ENCODE measurements at places on chromosomes 3 and 15.

- DNase-seq, result no peak
Measured at GRCh38 chr15:67091980-67092677, 26.7 kb downstream of the SMAD3 start.

DNA sequence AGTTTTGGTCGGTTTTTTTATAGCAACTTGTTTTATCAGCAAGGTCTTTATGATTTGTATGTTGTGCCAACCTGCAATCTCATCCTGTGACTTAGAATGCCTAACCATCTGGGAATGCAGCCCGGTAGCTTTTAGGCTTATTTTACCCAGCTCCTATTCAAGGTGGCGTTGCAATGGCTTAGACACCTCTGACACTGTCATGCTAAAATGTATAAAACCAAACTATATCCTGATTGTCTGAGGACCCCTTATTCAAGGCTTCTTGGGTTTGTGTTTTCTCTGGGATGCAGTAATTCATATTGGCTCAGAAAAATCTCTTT, 209.0 kb upstream of the ALCAM start:
- DNase-seq, result no peak

DNA sequence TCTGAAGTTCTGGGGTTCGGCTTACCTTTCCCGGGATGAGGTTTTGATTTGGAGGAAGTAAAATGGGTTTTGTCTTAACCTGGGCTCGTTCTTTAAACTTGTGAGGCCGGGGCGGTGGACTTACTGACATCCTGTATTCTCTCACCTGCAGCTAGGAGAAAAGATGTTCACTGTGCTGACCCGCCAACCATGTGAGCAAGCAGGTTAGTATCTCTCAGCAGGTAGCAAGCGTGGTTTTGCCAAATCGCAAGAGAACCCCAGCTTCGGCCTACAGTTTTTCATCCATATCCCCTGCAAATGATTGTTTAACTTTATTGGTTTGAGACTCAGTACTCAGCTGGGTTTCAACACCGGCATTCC, 891 bp downstream of the ENTPD3 start:
- no peak for DNase-seq

DNA sequence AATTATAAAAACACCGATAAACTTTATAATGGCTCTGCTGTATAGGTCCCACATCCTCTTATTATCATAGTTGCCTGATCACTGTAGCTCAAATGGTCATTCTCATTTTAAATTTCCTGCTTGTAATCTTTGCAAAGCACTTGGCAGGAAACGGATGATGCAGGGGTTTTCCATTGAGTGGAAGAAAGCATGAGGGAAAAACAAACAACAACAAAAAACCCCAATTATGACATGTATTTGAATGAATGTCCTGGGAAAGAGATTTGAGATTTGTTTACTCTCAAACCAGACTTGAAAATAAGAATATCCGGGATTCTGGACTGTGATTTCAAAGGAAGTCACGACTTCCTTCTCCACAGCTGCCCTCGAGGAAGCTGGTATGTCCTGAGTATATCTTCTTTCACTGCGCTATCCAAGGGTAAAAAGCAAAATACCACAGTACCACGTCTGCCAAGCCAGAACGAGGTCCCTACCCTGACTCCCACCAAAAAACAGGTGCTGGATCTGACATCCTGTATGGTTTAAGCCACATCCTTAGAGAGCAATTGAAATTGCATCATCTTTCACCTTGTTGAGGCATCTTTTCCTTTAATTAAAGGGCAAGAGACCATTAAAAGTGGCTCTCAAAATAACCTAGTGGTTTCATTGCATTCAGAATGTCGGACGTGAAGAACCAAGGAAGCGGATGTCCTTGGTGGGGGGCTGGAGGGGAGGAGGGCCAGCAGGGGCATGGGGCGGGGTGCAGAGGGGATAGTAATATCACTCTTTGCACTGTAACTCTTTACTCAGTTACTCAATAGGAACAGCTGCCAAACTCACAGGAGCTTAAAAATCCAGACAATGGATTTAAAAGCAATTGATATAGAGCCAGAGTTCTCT, 13.5 kb upstream of the TIPIN start:
- no peak for DNase-seq

- DNase-seq, result no peak
Measured at GRCh38 chr3:150917951-150918350, 12.7 kb upstream of the MINDY4B start.

- DNase-seq, result no peak
Measured at GRCh38 chr3:16932877-16933276, 48.1 kb downstream of the PLCL2 start.

DNA sequence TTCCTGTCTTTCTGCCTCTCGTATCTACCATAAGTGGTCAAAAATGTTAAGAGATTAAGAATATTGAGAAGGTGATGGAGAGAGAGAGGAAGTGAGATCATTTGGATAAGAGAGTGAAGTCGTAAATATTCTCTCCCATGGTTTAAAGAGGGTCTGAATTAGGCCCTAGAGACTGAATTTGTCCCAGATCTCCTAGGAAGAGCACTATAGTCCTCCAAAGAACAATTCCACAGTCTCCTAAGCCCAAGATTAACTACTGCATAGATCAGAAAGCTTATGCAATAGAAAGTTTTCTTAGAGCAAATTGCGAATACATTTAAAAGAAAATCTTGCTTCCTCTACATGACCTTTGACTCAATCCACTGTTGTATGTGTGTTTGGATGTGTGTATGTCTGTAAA, 598.8 kb downstream of the TUSC7 start:
- no peak for DNase-seq

- DNase-seq, result no peak
Measured at GRCh38 chr3:188198760-188199327, 44.9 kb downstream of the LPP start.

DNA sequence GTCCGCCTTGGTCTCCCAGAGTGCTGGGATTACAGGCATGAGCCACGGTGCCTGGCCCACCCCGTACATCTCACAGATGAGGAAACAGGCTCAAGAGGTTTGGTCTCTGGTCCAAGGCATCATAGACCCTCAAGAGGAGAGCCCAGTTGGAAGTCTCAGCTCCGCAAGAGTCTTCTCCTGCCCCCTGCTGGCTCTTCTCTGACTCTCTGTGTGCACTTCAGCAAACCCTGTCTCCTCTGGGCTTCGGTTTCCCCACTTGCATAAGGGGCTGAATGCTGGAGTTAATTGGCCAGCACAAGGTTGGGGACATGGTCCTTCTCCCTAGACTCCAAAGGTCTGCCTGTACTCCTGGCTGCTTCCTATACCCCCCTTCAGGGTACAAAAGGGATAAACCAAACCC, 3.9 kb downstream of the MST1R start:
- DNase-seq, result no peak

- no peak for DNase-seq
Measured at GRCh38 chr3:177447938-177448337, 250.7 kb upstream of the TBL1XR1 start.

GRCh38 chr3:26838026-26838425, 215.5 kb downstream of the LRRC3B start:
- no peak for DNase-seq

DNA sequence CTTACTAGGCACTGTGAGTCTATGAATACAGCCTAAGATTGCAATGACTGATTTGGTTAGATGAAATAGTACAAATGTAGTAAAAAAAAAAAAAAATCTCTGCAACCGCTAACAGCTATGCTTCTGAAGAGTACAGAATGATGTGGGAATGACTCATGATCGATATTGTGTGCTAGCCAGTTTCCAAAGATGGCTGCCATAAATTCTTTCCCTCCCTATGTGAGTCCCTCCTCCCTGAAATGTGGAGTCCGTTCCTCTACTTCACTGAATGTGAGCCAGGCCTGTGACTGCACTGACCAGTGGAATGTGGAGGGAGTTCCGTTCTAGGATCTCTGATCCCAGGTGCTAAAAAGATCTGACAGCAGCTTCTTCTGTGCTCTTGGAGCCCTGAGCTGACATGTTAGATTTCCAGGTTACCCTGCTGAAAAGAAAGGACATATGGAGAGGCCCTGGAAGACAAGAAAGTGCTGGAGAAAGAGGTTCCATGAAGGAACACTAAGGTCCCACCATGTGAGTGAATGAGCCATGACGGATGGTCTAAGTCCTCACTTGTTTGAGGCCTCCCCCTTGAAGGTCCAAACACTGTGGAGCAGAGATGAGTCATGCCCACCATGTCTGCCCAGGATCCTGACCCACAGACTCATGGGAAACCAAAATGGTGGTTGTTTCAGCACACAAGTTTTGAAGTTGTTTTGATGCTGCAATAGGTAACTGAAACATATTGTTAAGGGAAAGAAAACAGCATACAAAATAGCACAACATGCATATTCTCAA, 46.3 kb downstream of the DGKG start:
- no peak for DNase-seq

All from stimulated activated CD4-positive, alpha-beta T cell treated with anti-CD3 and anti-CD28 coated beads, Interleukin-1b, Interleukin-23, amount 100 ng/mL, for 1 hour (primary cell).